ENCODE measurements at places on chromosomes 3 and 15.

DNA sequence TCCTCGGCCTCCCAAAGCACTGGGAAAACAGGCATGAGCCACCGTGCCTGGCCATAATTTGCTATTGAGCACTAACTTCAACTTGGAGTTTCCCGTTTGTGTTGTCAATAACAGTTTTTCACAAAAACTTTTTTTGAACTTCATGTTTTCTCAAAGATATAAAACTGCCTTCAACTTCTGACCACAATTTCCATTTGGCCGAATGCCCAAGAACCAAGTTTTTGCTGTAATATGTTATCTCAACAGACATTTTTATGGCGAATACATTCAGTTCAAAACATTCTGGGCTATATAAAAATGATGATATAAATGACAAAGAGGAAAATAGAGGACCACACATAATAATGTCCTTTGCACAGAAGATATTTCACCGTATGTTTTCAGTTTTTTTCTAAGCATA, 56.4 kb downstream of the NEDD4 start:
- peak; percentile 74 for DNase-seq

DNA sequence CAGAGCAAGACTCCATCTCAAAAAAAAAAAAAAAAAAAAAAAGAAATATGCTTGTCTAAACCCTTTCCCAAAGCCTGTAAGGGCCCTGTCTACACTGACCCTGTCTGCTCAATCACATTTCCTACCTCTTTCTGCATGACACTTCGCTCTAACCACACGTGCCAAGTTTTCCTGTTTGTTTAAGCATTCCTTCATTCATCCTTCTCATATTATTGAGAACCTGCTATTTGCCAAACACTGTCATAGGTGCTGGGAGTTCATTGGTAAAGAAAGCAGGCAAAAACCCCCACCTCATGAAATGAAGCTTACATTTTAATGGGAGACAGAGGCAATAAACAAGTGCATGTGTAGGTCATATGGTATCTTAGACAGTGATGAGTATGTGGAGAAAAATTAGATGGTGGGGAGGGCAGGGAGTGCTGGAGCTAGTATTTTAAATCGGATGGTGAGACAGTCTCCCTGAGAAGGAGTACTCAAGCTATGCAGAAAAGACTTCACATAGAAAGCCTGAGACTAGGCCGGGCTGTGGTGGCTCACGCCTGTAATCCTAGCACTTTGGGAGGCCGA, 48.0 kb downstream of the B3GNT5 start:
- DNase-seq = peak; percentile 57

- peak; percentile 67 for DNase-seq
Measured at GRCh38 chr3:82157952-82158351, 396.5 kb upstream of the GBE1 start.

GRCh38 chr3:32411442-32411841, 19.8 kb downstream of the CMTM7 start:
- DNase-seq = no peak

DNA sequence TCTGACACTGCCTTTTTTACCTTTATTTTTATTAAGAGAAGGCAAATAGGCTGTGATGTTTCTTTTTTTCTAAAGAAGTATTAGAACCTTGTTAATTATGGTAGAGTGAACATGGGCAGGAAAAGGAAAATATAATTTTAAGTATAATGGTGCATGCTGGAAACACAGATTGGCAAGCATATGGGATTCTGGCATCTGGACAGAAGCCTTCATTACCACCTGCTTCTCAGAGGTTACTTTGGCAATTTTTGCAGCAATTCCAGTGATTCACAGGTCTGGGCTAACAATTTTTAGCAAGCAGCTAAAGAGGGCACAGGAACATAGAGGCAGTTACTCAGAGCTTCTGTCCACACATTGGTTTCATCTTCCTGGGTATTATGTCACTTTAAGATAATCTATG, 258.3 kb downstream of the DIPK2A start:
- DNase-seq = no peak

DNA sequence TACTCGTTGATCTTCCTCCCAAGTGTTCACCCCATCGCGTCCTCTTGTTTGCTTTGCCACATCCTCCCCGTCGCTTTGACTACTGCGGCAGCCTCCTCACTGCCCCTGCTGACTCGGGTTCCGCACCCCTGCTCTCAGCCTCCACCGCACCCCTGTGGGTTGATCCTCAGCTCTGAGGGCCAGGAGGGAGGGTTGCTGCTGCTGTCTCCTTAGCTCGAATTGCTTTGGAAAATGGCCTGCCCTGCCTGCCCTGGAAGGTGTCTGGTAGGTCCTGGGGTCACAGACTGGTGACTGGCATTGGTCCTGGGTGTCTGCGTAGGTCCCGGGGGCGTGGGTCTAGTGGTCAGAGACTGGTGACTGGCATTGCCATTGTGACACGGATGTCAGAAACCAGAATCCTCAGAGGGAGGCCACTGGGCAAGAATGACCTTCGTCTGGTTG, 9.4 kb downstream of the MUC4 start:
- no peak for DNase-seq

- no peak for DNase-seq
Measured at GRCh38 chr15:69626095-69627066, 173.8 kb downstream of the RPLP1 start.

GRCh38 chr15:73539212-73540128, 93.7 kb downstream of the NPTN start:
- DNase-seq = no peak

GRCh38 chr15:76979331-76979925, 15.5 kb upstream of the PSTPIP1 start:
- no peak for DNase-seq

GRCh38 chr15:80106051-80106450, 46.6 kb downstream of the ZFAND6 start:
- DNase-seq = peak; percentile 77

- DNase-seq = peak; percentile 11
Measured at GRCh38 chr3:89368846-89369245, 261.4 kb downstream of the EPHA3 start.

DNA sequence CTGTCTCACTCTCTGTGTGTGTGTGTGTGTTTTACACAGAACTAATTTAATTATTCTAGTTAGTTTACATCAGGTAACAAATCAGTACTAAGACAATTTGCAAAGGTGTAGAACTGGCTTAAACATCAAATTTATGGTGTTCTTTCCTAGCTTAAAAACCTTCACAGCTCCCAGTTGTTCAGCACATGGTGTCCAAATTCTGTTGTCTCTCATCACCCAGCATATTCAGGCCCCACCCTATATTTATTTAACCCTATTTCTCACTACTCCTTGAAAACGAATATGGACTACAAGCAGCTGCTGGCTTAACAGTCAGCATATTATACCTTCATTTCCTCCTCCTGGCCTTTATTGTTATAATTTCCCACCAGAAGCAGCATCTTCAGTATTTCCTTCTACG, 1.2 kb downstream of the IL20RB start:
- no peak for DNase-seq

- DNase-seq = no peak
Measured at GRCh38 chr15:95880031-95880570, 450.4 kb upstream of the NR2F2 start.

DNA sequence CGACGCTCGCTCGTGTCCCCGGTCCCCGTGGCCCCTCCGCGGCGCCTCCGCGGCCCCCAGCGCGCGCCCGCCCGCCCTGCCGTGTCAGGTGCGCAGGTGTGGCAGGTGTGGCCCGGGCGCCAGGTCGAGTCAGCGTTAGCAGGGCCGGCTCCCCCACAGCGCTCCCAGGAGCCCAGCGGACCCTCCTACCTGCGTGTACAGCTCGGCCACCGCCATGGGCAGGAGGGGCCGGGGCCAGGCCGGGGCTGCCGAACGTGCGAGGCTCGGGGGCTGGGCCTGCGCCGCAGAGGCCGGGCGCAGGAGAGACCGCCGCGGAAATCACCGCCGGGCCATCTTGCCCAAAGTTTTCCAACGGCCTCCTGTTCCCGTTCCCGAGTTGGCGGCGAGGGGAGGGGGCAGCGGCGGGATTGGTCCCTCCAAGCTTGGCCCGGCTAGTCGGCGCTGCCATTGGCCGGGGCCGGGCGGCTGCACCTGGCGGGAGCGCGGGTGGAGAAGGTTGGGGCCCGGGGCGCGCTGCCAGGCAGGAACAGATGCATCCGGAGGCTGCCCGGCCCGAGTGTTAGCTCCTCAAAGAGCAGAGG, at the start of gene MYO5C:
Gene MYO5C, minus strand, starts transcription at position 384 of the 581 bp plus-strand sequence. Its CDS starts 168 bp downstream, at position 216.
- no peak for DNase-seq

GRCh38 chr15:58513008-58513407, 81.2 kb downstream of the LIPC start:
- no peak for DNase-seq

DNA sequence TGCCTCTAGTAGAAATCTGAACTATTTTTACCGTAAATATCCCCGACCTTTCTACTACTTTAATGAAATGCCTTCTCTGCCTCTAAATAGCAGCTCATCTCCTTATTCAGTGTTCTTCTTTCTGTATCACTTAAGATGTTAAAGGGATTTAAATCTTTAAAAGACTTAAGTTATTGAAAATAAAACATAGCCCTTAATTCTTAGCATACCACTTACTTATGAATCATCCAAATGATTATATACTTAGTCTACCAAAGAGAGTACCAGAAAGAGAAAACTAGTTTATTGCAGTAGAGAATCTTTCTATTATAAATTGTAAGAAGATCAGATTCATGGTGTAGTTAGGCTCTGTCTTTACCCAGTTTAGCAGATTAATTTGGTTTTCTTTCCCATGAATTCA, 802.0 kb downstream of the TBL1XR1 start:
- no peak for DNase-seq

GRCh38 chr3:129557548-129557894, 14.5 kb downstream of the H1-8 start:
- no peak for DNase-seq

DNA sequence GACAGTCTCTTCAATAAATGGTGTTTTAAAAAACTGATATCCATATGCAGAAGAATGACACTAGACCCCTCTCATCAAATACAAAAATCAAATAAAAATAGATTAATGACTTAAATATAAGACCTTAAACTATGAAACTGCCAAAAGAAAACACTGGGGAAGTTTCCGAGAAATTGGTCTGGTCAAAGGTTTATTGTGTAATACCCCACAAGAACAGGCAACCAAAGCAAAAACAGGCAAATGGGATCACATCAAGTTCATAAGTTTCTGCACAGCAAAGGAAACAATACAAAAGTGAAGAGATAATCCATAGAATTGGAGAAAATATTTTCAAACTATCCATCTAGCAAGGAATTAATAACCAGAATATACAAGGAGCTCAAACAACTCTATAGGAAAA, 126.2 kb downstream of the GOLIM4 start:
- no peak for DNase-seq

- DNase-seq = no peak
Measured at GRCh38 chr3:6861625-6862000, 698 bp downstream of the GRM7 start.

DNA sequence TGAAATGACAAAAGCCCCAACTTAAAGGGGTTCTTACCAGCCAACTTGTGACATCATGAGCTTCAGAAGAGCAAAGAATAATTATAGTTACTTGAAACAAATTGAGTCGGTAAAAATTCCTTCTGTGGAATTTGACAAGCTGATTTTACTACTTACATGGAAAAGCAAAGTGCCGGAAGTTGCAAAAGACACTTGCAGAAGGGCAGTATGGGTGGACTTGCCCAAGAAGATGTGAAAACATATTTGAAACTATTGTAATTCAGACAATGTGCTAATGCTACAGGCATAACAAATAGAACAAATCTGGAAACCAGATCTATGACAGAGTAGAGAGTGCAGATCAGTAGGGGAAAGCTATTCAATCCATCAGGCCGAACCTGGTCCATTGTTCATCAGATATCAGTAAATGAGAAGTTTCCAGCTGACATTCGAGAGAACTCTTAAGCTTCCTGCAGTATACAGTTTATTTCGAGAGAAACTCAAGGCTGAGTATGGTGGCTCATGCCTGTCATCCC, 2.5 kb upstream of the KIF7 start:
- peak; percentile 51 for DNase-seq

DNA sequence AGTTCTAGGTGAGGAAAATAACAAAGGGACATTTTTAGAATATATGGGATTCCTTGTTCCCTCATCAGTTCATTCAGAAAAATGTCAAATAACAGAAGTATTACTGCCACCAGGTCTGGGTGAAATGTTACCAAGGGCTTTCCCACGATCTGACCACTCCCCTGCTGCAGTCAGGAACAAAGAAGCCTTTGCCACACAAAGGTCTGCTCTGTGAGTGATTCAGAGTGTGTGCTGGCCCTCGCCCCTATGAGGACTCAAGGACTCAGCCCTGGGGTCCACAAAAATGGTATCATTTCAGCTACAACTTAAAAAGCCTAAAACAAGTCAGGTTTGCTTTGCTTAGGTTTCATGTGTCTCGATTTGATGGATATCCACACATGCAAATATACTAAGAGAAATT, 5.0 kb downstream of the MKRN3 start:
- no peak for DNase-seq

DNA sequence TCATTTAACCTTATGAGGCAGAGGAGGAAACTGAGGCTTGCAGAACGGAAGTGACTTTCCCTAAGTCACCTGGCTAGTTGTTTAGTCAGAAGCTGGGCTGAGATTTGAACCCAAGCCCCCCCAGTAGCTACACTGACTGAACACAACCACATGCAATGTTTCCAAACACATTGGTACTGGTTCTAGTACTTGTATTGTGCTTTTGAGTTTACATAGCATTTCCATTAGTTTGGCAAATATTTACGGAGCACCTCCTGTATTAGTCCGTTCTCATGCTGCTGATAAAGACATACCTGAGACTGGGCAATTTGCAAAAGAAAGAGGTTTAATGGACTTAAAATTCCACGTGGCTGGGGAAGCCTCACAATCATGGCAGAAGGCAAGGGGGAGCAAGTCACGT, 56.3 kb upstream of the ITGA11 start:
- no peak for DNase-seq

DNA sequence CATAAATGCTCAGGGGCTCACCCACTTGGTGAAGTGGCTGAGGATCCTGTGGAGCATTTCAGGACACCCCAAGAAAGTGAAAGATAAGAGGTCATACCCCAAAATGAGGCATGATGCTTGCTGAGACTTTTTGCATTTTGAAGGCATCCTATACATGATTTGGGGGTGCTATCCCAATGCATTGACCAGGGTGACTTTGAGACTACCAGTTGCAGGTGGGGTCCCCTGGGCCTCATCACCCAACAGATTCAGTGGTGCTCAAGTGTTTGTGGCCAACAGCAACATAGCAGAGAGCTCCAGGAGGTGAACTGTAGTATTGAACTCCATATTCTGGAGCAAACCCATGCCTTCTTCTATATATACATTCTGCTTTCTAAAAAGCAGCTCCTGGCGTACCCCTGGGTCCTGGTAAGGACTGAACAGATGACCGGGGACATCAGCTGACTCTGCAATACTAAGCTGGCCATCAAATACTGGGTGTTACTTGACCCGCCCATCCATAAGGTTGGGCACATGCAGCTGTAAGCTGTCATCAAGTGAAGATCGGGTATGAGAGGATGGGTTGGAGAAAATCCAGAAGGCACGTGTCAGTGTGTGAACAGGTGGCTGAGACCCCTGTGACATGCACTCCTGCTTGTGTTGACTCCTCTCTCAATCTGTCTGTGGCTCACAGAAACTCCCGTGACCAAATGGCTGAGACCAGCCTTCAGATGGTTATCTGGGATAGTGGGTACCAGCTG, 143.3 kb downstream of the KLF13 start:
- DNase-seq = no peak

DNA sequence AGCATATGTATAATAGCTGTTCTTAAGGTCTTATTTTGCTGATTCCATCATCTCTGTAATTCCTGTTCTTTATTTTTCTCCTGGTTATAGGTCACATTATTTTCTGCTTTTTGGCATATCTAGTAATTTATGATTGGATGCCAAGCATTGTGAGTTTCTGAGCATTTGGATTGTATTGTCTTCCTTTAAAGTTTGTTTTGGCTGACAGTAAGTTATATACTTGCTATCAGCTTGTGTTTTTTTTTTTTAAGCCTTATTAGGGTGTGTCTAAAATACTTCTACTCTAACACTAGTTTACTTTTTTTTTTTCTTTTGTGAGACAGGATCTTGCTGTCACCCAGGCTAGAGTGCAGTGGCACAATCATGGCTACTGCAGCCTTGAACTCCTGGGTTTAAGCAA, 10.1 kb downstream of the MKRN2 start:
- DNase-seq = no peak
